ENCODE measurements at places on chromosomes 13 and 19. TPM values are rescaled to one million over a fixed set of nuclear protein-coding genes. Genes with fewer than 3 reads are reported as not detected.

GRCh38 chr13:44108331-44108858, 228.7 kb downstream of the LACC1 start:
- peak; percentile 27 for DNase-seq

GRCh38 chr13:63307228-63307627, 1891.6 kb upstream of the PCDH20 start:
- no peak for DNase-seq

- no peak for DNase-seq
Measured at GRCh38 chr19:5943623-5944022, 29.6 kb downstream of the CAPS start.

The CGB8 gene
- total RNA-seq: not detected

The CKM gene
- total RNA-seq: 0.33 TPM
